GM12878 (cell line): ENCODE measurements at places on chromosomes 3 and 15. TPM values are rescaled to one million over a fixed set of nuclear protein-coding genes. Genes with fewer than 3 reads are reported as not detected.

- DNase-seq, result no peak
- peaks cover 34% of the 10 kb centered on the region for H3K36me3 ChIP-seq
- no peaks in the 10 kb centered on the region for H3K27me3 ChIP-seq
- no peak overlapping the region for H3K4me3 ChIP-seq
- H3K4me1 ChIP-seq, result no peaks in the 10 kb centered on the region
Measured at GRCh38 chr15:70050970-70051369, 46.7 kb downstream of the TLE3 start.

DNA sequence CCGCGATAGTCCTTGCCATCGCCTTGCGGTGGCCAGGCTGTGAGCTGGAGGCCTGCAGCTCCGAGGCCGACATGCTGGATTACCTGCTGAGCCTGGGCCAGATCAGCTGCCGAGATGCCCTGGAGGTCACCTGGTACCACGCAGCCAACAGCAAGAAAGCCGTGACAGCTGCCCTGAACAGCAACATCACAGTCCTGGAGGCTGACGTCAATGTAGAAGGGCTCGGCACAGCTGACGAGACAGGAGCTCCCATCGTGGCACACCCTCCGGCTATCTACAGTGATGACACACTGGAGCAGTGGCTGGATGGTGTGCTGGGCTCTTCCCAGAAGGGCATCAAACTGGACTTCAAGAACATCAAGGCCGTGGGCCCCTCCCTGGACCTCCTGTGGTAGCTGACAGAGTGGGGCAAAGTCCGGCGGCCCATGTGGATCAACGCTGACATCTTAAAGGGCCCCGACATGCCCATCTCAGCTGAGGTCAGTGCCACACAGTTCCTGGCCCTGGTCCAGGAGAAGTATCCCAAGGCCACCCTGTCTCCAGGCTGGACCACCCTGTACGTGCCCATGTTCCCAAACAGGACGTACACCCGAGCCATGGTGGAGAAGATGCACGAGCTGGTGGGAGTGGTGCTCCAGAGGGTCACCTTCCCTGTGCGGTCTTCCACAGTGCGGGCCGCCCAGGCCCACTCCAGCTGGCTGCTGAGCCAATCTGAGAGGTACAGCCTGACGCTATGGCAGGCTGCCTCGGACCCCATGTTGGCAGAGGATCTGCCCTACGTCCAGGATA lies 70.2 kb downstream of the FAM43A start:
- DNase-seq, result no peak
- no peak overlapping the region for H3K27ac ChIP-seq
- no peak overlapping the region for H3K4me3 ChIP-seq
- no peaks in the 10 kb centered on the region for H3K36me3 ChIP-seq

- no peaks in the 10 kb centered on the region for H3K27me3 ChIP-seq
- no peak for DNase-seq
- no peaks in the 10 kb centered on the region for H3K4me1 ChIP-seq
- H3K4me3 ChIP-seq, result no peak overlapping the region
Measured at GRCh38 chr15:71559616-71560015, 250.7 kb upstream of the NR2E3 start.

DNA sequence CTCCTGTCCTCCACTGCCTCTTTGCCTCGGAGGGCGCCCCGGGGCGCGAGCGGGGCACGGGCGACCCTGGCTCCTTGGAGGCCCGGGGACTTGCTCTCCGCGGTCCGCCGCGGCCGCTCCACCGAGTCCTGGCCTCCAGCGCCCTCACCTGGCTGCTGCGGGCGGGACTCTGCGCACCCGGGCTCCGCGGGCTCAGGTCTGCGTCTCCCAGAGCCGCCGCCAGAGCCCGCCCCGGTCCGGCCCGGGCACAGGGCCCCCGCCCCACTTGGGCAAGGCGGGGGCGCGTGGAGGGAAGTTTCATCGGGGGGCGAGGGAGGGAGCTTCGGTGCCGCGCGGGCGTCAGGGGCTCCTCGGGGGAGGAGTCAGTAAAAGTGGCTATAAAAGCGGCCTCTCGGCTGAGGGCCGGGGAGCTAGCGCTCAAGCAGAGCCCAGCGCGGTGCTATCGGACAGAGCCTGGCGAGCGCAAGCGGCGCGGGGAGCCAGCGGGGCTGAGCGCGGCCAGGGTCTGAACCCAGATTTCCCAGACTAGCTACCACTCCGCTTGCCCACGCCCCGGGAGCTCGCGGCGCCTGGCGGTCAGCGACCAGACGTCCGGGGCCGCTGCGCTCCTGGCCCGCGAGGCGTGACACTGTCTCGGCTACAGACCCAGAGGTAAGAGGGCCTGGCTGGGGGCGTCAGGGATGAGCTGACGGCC lies at the start of gene CEMIP:
Gene CEMIP, plus strand, starts transcription at position 407 of the 694 bp plus-strand sequence. CDS start 94,510 bp downstream, outside the sequence.
- no peak for DNase-seq
- H3K36me3 ChIP-seq, result no peaks in the 10 kb centered on the region
- no peaks in the 10 kb centered on the region for H3K4me1 ChIP-seq
- peaks cover 18% of the 10 kb centered on the region for H3K27me3 ChIP-seq
- no peak within 1 kb of the TSS for H3K4me3 ChIP-seq
- H3K27ac ChIP-seq, result no peak within 1 kb of the TSS

- no peak overlapping the region for H3K4me3 ChIP-seq
- no peaks in the 10 kb centered on the region for H3K36me3 ChIP-seq
- no peak overlapping the region for H3K27ac ChIP-seq
- peaks cover 25% of the 10 kb centered on the region for H3K4me1 ChIP-seq
- DNase-seq, result no peak
- H3K27me3 ChIP-seq, result no peaks in the 10 kb centered on the region
Measured at GRCh38 chr3:160546727-160547126, 18.6 kb downstream of the KPNA4 start.

GRCh38 chr15:69144530-69144929 lies 15.9 kb upstream of the GLCE start:
- DNase-seq, result no peak
- H3K4me3 ChIP-seq, result no peak overlapping the region
- H3K27me3 ChIP-seq, result no peaks in the 10 kb centered on the region
- no peaks in the 10 kb centered on the region for H3K4me1 ChIP-seq

- H3K4me1 ChIP-seq, result no peaks in the 10 kb centered on the region
- no peak for DNase-seq
- H3K36me3 ChIP-seq, result no peaks in the 10 kb centered on the region
- H3K27ac ChIP-seq, result no peak overlapping the region
- no peaks in the 10 kb centered on the region for H3K27me3 ChIP-seq
- H3K4me3 ChIP-seq, result no peak overlapping the region
Measured at GRCh38 chr3:172846706-172847105, 96.2 kb downstream of the ECT2 start.

- no peak overlapping the region for H3K4me3 ChIP-seq
- H3K36me3 ChIP-seq, result no peaks in the 10 kb centered on the region
- H3K4me1 ChIP-seq, result peaks cover 14% of the 10 kb centered on the region
- DNase-seq, result no peak
Measured at GRCh38 chr3:186210852-186211500, 102.1 kb upstream of the ETV5 start.

DNA sequence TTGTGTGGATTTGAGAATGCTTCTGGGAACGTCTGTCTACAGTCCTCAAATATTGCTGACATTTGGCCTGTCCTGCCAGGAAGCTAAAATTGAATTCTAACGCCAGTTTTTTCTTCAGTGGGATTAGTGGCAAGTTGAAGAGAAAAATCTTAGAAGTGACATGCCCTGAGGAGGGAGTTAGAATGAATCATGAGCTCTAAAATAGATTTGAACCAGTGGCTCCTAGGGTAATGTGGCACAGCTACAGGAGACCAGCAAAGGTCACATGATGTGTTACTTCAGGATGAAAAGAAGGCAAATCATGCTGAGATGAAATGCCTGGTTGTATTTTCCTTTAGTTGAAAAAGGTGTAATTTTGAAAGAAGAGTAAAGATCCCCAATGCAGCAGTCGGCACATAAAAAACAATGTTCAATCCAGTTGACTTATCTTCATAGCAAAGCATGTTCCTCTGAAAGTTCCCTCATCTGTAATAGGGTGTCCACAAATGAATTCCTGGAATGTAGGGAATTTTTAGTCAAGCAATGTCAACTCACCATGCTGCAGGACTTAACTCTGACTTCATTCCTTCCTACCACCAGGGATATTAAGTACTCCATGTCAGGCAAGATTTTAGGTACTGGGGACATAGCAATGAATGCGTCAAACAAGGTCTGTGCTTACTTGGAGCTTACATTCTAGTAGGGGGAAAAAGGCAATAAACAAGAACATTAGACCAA lies 171.6 kb downstream of the CADPS start:
- no peaks in the 10 kb centered on the region for H3K4me1 ChIP-seq
- no peak overlapping the region for H3K27ac ChIP-seq
- H3K27me3 ChIP-seq, result no peaks in the 10 kb centered on the region
- no peak overlapping the region for H3K4me3 ChIP-seq
- DNase-seq, result no peak

DNA sequence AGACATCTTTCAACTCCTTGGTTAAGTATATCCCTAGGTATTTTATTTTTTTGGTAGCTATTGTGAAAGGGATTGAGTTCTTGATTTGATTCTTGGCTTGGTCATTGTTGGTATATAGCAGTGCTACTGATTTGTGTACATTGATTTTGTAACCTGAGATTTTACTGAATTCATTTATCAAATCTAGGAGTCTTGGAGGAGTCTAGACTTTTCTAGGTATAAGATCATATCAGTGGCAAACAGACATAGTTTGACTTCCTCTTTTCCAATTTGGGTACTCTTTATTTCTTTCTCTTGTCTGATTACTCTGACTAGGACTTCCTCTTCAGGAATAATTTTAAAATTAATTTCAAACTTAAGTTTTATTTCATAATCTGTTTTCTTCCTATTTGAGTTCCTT lies 125.2 kb downstream of the OCA2 start:
- H3K36me3 ChIP-seq, result no peaks in the 10 kb centered on the region
- no peak overlapping the region for H3K27ac ChIP-seq
- no peak for DNase-seq
- H3K27me3 ChIP-seq, result no peaks in the 10 kb centered on the region
- H3K4me3 ChIP-seq, result no peak overlapping the region

DNA sequence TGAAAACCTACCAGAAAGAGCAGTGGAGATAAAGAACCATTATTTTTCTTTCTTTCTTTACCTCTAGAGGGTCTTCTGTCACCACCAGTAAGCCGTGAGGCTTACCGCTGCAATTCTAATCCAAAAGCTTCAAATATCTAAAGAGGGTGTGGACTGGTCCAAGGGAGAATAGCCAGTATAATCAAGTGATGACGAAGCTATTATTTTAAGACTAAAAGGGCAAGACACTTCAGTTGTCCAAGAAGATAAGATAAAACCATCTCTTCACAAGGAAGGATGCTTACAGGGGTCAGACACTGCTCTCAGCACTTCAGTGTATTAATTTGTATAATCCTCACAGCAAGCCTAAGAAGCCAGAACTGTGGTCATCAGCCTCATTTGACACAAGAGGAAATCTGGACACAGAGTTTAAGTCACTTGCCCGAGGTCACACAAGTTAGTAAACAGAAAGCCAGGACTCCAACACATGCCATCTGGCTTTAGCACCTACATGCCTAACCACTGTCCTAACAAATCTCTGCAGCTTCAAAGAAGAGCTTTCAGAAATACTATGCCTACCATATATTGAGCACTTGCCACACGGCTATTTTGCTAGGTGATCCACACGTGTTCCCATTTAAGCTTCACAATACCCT lies 14.6 kb downstream of the HDC start:
- H3K27me3 ChIP-seq, result no peaks in the 10 kb centered on the region; the same call in 1 of the 2 replicates
- no peak overlapping the region for H3K27ac ChIP-seq
- H3K4me1 ChIP-seq, result peaks cover 8% of the 10 kb centered on the region
- no peaks in the 10 kb centered on the region for H3K36me3 ChIP-seq
- no peak for DNase-seq

DNA sequence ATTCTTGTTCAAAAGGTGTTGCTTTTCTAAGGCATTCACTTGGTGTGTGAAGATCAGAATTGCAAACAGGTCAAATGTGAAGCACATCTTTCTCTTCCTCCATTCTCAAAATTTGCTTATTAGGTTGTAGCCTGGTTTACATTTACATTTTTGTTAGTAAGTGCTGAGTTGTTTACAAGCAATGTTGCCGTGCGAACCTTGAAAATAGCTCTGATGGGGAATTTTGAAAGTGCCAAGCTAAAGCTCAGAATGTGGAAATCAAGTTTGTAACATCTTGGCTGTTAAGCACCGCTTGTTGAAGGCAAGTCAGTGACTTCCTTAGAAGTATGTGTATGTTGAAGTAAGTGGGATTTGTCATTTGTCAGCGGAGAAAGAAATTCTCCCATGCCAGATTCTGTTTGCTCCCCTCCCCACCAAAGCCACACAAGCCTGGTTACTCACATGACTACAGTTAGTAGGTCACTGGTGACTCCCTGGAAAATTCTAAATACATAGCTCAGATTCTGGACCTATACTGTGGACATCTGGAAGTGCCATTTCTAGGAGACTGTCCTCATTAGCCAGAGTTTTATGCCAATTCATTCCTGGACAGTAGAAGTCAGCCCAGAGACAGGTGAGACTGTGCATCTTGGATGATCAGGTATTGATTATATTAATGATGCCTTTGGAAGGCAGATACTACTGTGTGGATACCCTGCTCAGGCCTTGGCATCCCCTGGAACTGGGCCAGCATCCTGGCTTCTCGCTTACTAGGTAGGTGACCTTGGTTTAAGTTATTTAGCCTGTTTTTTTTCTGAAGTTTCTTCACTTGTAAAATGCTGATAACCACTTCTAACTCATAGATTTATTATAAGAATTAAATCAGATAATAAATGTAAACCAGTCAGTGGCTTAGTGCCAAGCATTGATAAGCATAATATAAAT lies 390.6 kb upstream of the SEMA6D start:
- no peaks in the 10 kb centered on the region for H3K4me1 ChIP-seq
- no peak overlapping the region for H3K4me3 ChIP-seq
- no peaks in the 10 kb centered on the region for H3K36me3 ChIP-seq
- no peak for DNase-seq

- no peaks in the 10 kb centered on the region for H3K27me3 ChIP-seq
- DNase-seq, result no peak
- H3K36me3 ChIP-seq, result no peaks in the 10 kb centered on the region; the same call in 1 of the 2 replicates
- no peak overlapping the region for H3K27ac ChIP-seq
- no peaks in the 10 kb centered on the region for H3K4me1 ChIP-seq
Measured at GRCh38 chr3:98623572-98624280, 30.3 kb upstream of the CPOX start.

- H3K27ac ChIP-seq, result no peak overlapping the region
- no peaks in the 10 kb centered on the region; the same call in 1 of the 2 replicates for H3K27me3 ChIP-seq
- no peaks in the 10 kb centered on the region for H3K4me1 ChIP-seq
- no peak overlapping the region for H3K4me3 ChIP-seq
- no peak for DNase-seq
- H3K36me3 ChIP-seq, result no peaks in the 10 kb centered on the region
Measured at GRCh38 chr3:113129168-113129567, 82.2 kb upstream of the BOC start.

- no peaks in the 10 kb centered on the region for H3K36me3 ChIP-seq
- H3K4me3 ChIP-seq, result no peak overlapping the region
- H3K27me3 ChIP-seq, result no peaks in the 10 kb centered on the region
- H3K27ac ChIP-seq, result no peak overlapping the region
- DNase-seq, result no peak
- no peaks in the 10 kb centered on the region for H3K4me1 ChIP-seq
Measured at GRCh38 chr3:117045143-117045542, 335.6 kb downstream of the TUSC7 start.

Gene EPHB3
- 0.09 and 0.19 TPM in 2 replicates for polyA plus RNA-seq

Gene FSTL1
- 0.44 and 0.85 TPM in 2 replicates for polyA plus RNA-seq

Gene NOX5
- polyA plus RNA-seq, result not detected in 2 replicates
